T-helper 22 cell (primary cell): ENCODE measurements at places on chromosomes 3 and 15.

DNA sequence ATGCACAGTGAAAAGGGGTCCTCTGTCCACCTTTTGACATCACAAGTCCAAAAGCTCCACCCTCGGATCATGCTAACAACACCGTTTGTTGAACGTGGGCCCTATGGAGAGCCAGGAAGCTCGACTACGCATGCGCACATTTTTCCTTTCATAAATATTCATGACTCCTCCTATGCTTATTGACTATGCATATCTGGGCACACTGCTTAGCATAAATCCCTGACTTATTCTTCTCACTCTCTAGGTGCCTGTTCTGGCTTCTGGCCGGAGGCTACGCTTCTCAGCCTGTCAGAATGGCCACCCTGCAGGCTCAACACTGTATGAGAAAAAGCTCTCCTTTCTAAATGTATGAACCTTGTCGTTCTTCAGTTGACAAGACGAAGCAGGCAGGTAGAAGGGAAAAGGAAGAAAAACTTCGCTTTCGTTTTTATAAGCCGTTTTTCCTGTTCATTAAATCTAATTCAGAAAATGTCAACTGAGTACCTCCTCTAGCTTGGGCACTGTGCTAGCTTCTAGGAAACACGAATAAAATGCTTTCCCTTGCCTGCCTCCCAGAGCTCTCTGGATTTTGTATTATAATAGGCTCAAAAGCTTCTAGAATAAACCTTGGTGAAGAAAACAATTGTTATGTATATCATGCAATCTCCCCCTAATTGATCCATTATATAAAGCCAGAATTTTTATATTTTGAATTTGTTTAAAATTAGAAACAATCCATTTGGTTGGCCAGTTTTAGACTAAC is 207.7 kb downstream of the ATP10A start:
- no peak for DNase-seq

DNA sequence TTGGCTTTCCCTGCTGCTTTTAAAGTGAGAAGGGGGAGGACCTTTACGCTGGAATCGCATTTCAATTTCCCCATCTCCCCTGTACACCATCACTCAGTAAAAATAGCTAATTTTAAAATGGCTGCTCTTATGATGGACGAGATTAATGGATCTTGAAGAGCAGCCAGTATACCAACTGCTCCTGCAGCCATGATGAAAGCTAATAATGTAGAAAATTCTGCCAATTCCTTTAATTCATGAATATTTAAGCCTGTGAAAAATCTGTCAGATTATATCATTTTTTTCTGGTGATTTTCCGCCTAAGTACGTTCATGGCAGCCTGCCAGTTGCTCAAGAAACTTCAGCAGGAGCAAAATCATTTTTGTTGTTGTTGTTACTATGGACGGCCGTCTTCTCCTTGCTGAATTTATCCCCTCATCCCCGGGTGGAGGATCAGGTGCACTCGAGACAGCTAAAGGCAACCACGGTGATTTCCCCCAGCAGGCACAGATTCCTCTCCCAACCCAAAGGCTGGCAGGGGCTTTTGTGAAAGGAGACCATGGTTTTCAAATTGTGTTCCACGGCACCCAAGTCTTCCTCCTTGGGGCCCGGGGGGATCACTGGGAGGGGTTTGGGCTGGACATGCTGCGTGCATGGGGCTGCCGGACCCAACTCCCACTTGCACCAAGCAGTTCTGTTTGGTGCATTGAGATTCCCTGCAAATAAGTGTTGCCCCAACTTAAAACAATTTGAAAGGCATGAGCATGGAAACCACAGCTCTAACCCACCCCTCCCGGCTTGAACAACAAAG is 289.6 kb downstream of the UACA start:
- no peak for DNase-seq

GRCh38 chr3:151709847-151710246 is 23.9 kb upstream of the AADACL2 start:
- no peak for DNase-seq

GRCh38 chr15:70761046-70761445 is 2.3 kb downstream of the UACA start:
- DNase-seq, result no peak

DNA sequence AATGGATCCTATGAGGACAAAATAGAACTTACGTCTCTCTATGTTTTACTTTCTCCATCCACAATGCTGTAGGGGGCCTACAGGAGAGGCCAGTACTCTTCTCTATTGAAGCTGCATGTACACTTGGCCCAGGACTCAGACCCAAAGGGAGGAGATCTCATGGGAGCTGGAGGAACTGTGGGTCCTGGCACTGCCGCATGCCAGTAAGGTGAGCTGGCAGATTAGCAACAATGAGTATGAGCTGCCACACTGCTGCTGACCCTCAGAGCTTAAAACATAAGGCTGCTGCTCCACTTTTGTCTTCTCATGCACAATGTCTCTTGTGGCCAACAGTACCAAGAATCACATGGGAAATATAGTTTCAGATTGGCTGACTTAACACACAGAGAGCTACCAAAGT is 57.8 kb upstream of the TBC1D5 start:
- no peak for DNase-seq

DNA sequence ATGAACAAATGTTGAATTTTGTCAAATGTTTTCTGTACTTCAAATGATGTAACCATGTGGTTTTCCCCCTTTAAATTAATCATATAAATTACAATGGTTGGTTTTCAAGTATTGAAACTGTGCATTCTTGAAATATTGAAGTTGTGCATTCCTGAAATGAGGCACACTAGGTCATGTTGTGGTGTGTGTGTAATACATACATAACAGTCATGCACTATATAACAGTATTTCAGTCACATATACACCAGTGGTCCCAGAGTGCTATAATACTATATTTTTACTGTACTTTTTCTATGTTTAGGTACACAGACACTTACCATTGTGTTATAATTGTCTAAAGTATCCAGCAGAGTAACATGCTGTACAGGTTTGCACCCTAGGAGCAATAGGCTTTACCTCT is 11.0 kb upstream of the IQCF5 start:
- no peak for DNase-seq

- no peak for DNase-seq
Observed at GRCh38 chr3:99499235-99500158, 138.9 kb upstream of the COL8A1 start.

GRCh38 chr3:116067326-116067725 is 378.0 kb downstream of the LSAMP start:
- DNase-seq, result no peak

GRCh38 chr3:57224856-57225255 is 2.7 kb upstream of the APPL1 start:
- DNase-seq, result no peak

DNA sequence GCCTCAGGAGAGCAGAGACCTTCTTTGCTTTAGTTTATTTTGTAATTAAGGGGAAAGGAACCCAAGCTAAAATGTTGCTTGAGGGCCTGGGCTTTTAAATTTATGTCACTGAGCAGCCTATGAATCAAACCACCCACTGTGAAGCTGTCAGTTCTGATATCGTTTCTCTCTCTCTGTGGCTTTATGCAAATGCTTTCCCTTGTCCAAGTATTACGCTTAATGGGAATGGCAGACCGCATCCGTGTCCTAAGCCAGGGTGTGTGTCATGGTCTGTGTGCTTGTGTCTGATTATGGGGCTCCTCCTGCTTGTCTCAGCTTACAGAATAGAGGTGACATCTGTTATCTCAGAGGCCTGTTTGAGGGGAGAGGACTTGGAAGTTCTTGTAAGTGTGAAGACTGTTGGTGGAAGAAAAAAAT is 82.4 kb downstream of the EBLN2 start:
- no peak for DNase-seq

DNA sequence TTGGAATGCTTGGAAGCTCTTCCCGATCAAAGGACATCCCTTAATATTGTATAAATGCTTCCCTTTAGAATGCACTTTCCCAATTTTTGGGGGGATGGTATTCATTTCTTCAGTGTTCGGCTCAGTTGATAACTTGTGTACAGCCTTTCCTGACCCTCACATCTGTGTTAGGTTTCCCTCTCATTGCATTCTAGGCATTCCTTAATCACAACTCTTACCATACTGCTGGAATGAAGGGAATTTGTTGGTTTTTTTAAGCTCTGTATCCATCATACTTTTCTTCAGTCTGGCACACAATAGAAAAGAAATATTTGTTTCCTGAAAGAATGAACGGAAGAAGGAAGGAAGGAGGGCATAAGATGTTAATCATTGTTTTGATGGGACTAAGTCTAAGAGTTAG is 119.5 kb downstream of the CHST2 start:
- no peak for DNase-seq

- DNase-seq, result no peak
Observed at GRCh38 chr3:156678197-156678596, 3.8 kb downstream of the TIPARP start.

DNA sequence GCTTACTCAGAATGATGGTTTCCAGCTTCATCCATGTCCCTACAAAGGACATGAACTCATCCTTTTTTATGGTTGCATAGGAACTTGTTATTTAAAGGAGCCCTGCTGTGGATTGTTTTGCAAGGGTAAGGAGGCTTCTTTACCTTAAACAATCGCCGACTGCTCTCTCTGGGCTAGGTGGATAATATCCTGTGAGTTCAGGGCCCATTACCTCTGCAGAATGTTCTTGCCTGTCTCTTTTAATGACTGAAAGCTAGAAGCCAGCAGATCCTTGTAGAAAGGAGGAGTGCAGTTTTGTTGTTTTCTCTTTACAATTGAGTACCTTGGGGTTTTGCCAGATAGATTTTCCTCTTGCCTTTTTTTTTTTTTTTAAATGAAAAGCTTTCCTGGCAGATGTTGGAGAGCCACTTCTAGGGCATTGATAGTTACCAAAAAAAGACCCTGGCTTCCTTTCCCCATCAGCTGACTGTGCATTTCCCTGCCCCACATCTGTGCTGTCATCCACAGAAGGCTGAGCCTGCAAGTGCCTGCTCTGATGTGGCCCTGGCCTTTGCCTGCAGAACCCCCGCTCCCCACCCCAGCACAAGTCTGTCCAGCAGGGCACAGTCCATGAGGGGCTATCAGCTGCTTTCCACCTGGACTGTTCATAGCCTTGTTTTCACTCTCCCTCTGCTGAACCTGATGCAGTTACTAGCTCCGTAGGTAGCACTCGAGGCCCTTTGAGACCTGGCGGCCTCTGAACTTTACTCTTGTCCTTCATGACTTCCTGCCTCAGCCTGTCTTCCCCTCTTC is 113.1 kb downstream of the CHCHD6 start:
- no peak for DNase-seq

- no peak for DNase-seq
Observed at GRCh38 chr15:38844736-38845135, 280.1 kb upstream of the RASGRP1 start.

GRCh38 chr3:7766530-7766929 is 735.1 kb upstream of the LMCD1 start:
- DNase-seq, result no peak
